ENCODE measurements at places on chromosomes 4 and X. TPM values are rescaled to one million over a fixed set of nuclear protein-coding genes. Genes with fewer than 3 reads are reported as not detected.

GRCh38 chr4:139611391-139611790, 54.2 kb upstream of the MGST2 start:
- no peak for DNase-seq

- no peak for DNase-seq
Observed at GRCh38 chr4:16297003-16297402, 70.7 kb upstream of the TAPT1 start.

- DNase-seq: no peak
Observed at GRCh38 chr4:75745721-75746199, 21.4 kb downstream of the USO1 start.

DNA sequence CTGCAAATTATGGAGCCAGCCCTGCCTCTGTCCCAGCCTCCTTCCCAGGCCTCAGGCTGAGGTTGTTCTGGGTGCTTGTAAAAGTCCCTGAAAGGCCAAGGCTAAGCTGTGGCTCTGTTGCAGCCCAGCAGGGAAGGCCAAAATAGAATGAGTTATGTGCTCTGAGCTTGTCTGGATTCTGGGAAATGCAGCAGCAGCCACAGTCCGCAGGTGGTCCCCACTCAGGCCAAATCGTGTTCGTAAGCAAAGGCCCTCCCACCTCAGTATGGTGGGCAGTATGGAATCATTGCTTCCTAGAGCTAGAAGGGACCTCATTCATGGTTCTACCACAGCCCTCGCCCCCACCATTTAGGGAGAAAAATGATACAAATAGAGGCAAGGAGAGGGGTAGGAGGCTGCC, 4.7 kb upstream of the TCEAL1 start:
- DNase-seq: no peak

- no peak for DNase-seq
Observed at GRCh38 chr4:183763990-183764754, 105.1 kb downstream of the TRAPPC11 start.

- no peak for DNase-seq
Observed at GRCh38 chr4:13523105-13523477, 21.2 kb downstream of the NKX3-2 start.

GRCh38 chr4:117447925-117448324, 362.5 kb upstream of the TRAM1L1 start:
- DNase-seq: no peak

DNA sequence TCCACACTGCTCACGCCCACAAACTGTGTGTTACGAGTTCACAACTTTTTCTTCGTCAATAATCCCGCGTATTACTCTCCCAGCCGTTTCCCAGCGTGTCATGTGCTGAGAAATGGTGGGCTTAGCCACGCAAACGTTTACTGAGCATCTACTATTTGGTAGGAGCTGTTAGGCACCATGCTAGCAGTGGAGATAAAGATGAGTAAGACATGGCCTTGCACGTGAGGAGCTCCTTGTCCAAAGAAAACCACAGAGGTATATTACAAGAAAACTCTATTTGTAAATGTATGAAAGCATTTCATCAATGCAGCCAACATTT, 821 bp upstream of the TMEM128 start:
- DNase-seq: no peak

- no peak for DNase-seq
Observed at GRCh38 chrX:107704181-107704580, 71.4 kb downstream of the TSC22D3 start.

Gene FAM236B
- not detected for polyA plus RNA-seq

Gene DMRTC1
- not detected for polyA plus RNA-seq

Gene MAGEA1
- not detected for polyA plus RNA-seq

Gene HTR2C
- not detected for polyA plus RNA-seq

Gene RFC1
- 33.5 TPM for polyA plus RNA-seq

Gene SHROOM4
- 4.3 TPM for polyA plus RNA-seq

Gene PASD1
- 0.08 TPM for polyA plus RNA-seq

Gene EREG
- not detected for polyA plus RNA-seq

Gene DKK2
- 15.9 TPM for polyA plus RNA-seq

All from forelimb muscle (tissue), 1 donor.